ENCODE measurements at places on chromosomes 6 and 20.

- DNase-seq: no peak
Observed at GRCh38 chr6:82015526-82015925, 232.0 kb downstream of the IBTK start.

GRCh38 chr6:116530436-116530835, 15.0 kb downstream of the TRAPPC3L start:
- DNase-seq: no peak

DNA sequence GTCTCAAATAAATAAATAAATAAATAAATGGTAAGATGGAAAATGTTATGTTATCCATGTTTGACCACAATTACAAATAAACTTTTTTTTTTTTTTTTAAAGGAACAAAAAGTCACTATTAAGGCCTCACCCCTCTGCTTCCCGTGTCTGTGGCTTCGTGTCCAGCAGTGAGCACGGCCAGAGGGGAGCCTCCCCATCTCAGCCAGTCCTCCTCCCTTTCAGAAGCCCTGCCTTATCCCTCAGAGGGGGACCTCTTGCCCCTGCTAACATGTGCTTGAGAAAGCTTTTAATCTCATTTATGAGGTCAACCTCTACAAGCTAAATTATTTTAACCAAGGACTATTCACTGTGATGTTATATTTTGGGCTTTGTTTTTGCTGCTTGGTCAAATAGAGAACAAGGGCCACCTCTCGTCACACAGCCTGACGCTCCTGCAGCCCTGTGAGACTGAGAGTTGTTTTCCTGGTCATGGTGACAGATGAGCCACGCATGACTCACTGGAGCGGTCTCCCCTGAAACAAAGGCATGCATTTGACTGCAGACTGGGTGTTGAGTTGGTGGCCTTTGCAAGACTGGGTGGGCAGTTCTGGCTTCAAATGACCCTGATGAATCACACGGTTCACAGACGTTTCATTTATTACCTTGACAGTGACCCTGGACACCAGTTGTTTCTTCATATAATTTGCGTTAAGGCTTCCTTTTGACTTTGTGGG, 131.8 kb downstream of the TIAM2 start:
- no peak for DNase-seq

DNA sequence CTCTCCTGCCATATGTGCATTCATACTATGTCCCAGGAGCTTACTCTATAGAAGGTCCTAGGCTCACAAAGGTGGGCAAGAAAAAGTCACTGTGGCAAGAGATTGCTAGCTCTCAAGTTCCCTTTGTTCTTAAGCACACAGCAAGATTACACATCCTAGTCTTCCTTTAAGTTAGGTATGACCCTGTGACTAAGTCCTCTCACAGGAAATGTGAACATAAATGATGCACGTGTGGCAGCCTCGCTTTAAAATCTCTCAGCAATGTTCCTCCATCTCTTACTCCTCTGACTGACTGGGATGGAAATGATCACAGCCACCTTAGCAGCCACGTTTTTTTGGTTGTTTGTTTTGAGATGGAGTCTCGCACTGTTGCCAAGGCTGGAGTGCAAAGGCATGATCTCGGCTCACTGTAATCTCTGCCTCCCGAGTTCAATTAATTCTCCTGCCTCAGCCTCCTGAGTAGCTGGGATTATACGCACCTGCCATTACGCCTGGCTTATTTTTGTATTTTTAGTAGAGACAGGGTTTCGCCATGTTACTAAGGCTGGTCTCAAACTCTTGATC, 35.7 kb upstream of the HAO1 start:
- no peak for DNase-seq

DNA sequence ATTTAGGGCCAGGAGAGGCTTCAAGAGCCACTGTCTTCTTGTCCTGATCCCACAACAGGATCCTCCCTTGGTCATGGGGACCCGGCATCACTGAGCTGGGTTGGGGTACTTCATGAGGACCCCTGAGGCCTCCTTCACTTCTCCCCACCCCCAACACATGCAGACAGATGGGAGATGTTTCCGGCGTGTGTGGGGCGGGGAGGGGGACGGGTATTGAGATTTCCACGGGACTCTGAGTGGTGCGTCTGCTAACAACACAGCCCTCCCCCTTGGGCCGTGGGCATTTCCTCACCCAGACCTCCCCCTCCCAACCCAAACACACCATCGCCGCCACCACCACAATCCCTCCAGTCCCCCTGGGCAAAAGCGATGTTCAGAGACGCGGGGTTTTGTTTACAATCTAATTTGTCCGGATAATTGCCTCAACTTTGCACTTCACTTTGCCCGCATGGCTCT, 906 bp upstream of the FOXP4 start:
- no peak for DNase-seq

DNA sequence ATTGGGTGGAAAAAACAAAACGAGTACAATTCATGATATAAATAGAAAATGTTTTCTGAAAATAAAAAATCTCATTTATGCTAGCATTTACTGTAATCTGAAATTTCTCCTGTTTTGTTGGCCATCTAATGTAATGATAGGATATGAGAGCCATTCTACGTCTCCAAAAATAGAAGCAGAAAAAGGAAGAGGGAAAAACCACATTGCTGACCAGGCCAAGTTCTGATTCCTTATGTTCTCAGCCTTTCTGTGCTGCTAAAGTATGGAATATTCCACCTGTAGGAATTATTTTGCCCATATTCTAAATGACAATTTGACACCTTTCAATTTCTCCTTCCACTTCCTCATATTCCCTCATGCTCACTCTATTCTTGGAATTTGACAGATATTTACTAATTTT, 110.2 kb downstream of the TBXT start:
- DNase-seq: no peak

- DNase-seq: no peak
Observed at GRCh38 chr6:52213127-52213526, 27.0 kb downstream of the IL17A start.

GRCh38 chr6:155887421-155887820, 431.8 kb upstream of the NOX3 start:
- DNase-seq: no peak

DNA sequence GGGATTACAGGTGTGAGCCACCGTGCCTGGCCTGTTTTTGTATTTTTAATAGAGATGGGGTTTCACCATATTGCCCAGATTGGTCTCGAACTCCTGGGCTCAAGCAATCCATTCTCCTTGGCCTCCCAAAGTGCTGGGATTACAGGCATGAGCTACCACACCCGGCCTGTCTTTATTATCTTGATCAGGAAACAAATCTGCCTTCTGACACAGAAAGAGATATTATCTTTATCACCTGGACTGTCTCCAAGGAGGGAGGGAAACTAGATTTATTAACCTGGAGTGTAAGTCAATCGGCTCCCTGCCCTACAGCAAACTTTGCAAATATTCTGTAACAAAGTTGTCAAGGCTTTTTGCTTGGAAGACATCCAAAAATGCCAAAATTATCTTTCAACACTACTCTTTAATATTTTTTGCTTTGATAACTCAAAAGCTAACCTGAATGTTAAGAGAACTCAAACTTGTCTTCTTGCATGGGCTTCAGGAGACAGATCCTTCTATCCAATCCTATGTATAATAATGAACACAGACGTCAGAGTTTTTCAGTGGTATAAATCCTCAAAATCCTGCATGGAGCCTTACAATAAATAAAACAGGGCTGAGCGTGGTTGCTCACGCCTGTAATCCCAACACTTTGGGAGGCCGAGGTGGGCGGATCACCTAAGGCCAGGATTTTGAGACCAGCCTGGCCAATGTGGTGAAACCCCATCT, 85.0 kb upstream of the LOC128125822 start:
- DNase-seq: no peak

GRCh38 chr20:59696476-59696875, 92.1 kb downstream of the PHACTR3 start:
- no peak for DNase-seq

DNA sequence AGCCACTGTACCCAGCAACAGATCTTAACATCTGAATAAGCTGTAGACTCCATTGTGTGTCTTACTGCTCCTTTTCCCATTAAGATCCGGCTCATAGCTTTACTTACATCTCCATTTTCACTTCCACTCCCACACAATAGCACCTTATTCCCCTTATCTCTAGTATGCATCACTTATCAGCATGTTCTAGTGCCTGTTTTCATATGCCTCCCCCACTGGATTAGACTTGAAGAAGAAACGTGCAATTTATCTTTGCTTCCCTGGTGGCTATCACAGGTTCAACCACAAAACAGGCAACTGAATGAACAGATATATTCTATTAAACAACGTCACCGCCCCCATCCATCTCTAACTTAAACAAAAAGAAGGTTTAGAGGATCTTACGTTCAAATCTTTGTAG, 12.1 kb downstream of the SSR1 start:
- no peak for DNase-seq

- DNase-seq: no peak
Observed at GRCh38 chr6:44667226-44667625, 279.7 kb downstream of the CDC5L start.

- DNase-seq: no peak
Observed at GRCh38 chr20:53914091-53914780, 156.2 kb downstream of the BCAS1 start.

GRCh38 chr20:31485450-31486339, 10.6 kb downstream of the REM1 start:
- no peak for DNase-seq

DNA sequence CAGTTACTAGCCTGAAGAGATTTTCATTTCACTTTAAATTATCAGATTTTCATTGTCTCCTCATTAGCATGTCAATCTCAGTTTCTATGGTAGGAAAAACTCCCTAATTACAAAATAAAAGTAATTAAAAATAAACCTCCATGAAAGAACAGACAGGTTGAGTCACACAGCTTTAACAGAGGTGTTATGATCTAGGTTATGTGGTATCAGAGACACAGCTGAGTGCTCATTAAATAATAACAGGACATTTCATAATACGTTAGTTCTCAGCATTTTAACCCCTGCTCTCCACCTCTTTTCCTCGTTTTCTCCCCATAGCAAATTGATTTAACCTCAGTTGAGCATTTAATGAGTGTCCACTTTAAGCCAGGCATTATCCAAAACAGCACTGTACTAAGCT, 21.9 kb downstream of the TPBG start:
- no peak for DNase-seq

GRCh38 chr6:168190014-168190405, 111.0 kb upstream of the FRMD1 start:
- DNase-seq: no peak

DNA sequence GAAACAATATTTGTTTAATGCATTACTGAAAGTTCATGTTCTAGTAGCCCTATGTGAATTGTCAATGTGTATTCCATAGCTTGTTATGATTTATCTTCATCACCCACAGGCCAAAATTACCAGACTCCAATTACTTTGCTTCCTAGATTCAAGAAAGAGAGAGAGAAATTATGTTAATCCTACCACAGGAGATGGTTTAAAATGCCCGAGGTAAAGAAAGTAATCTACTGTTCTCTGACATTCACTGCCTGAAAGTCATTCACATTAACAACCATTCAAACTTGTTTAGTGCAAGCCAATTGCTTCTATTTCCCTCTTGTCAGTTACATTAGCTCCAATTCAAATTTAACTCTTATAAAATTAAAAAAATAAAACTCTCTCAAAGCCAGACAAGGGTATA, 260.4 kb upstream of the THEMIS start:
- DNase-seq: no peak

DNA sequence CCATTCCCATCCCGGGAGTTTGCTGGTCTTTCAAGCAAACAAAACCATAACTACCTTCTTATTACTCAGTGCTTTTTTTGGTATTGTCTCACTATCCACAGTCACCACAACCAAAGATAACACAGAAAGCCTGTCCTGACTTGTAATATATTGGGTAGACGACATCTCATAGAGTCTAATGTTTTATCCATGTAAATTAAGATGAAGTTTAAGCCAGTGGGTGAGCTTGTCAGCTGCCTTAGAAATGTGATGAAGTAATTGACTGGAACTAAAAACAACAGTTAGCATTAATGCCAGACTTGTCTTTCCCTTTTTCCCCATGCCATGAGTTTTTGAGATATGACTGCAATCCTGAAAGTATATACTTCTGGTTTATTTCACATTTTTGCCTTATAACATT, 282.7 kb upstream of the PRDM1 start:
- no peak for DNase-seq

- DNase-seq: no peak
Observed at GRCh38 chr6:36301781-36302180, 31.9 kb downstream of the PNPLA1 start.

GRCh38 chr6:36028088-36028876, 674 bp downstream of the MAPK14 start:
- DNase-seq: peak; percentile 33

DNA sequence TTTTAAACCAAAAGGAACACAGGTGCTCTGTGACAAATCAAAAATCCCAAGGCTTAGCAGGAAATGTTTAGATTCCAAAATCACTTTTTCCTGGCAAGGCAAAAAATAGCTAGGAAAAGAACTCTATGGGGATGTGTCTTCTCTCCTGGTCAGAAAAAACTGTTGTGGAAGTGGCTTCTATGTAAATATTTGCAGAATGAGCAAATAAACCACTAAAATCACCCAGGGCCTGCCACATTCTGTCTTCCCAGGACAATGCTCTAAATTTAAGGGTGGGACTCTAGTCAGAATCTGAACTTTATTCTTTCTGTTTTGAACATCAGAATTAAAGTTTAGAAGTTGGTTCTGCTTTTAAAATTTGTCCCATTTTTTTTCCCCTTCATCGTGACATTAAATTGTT, 29.3 kb downstream of the GCM1 start:
- DNase-seq: no peak

GRCh38 chr20:9439806-9440205, 74.6 kb upstream of the LAMP5 start:
- DNase-seq: no peak

DNA sequence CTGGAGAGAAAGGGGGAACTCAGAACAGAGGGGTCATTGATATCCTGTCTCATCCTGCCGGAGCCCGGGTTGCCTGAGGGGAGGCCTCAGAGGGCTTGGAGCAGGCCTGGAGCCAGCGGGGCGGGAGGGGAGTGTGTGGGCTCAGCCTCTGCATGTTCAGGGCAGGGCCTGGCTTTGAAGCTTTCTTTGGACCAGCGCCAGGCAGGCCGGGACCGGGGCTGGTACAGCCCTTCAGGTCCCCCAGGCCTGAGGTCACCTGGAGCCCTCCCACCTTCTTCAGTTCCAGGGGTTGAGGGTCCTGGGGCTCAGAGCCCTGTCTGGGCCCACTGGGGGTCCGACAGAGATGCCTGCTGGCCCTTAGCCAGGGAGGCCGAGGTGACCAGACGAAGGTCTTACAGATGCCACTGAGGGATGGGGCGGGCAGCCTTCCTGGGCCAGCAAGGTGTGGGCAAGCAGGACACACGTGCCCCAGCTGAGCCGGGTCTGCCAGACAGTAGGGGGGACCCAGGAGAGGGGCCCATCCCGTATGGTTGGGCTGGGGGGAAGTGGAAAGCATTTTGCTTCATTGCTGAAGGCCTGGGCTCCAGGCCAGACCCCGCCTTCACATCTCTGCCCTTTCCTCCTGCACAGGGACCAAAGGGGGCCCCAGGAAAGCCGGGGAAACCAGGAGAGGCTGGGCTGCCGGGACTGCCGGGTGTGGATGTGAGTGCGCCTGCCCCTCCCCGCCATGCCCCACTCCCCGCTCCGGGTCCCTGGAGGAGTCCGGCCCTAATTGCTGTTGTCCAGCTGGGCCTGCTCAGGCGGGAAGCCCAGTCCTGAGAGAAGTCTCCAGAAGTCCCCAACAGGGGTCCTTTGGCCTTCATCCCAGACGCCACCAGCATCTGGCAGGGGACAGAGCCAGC, 2.0 kb downstream of the COL9A3 start:
- no peak for DNase-seq
